ENCODE measurements at places on chromosomes 7 and 10. TPM values are rescaled to one million over a fixed set of nuclear protein-coding genes. Genes with fewer than 3 reads are reported as not detected.

DNA sequence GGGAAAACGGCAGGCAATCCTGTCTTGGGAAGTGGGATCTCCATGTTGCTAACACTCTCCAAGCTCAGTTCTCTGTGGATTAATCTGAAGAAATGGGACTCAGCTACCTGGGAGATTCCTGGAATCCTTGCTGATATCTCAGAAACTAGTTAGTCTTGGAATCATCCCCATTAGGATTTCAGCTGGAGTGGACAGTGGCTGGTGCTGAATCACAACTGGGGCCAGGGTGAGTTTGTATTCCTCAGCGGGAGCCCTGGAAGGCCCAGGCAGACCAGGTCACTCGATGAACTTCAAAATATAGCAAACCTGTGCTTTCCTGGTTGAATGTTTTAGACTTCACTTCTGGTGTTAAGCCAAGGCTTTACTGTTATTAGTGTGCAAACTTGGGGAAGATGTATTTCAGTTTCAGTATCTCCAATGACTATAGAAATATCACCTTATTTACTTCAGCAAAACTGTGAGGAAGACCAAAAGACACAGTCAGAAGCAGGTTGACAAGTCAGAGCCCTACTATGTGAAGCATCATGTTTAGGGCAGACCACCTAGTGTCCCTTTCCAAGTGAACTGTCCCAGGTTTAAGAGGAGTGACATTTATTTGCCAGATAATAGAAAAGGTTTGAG, 126.1 kb downstream of the AOAH start:
- no peak for DNase-seq

DNA sequence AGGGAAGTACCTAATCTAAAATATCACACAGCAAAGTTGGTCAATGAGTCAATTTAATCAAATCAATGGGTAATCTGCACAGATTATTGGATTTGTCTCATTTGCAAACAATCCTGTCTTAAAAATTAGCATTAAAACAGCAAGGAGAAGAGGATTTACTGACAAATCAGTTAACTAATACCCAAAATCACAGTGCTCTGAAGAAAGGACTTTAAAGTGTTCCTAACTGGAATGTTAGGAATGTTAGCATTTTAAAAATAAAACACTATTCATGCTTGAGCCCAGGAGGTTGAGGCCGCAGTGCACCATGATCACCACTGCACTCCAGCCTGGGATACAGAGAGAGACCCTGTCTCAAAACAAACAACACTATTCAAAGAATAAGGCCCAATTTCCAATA, 83.1 kb downstream of the CHCHD3 start:
- DNase-seq: no peak

DNA sequence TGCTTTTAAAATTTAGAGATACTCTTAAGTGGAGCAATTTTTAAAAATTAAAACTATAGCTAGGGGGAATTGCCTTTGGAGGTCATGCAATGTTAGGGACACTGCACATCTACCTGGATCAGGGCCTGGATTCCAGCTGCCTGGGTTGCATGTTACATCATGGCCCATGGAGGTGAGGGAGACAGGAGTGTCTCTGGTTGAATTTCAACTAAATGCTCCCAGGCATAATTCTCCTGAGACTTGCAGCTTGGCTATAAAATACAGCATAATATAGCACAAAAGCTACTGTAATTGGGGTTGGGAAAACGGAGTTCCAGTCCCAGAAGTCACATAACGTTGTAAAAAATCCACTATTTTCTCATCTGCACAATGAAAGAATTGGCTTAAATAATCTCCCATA, 782.5 kb downstream of the LRMDA start:
- no peak for DNase-seq

DNA sequence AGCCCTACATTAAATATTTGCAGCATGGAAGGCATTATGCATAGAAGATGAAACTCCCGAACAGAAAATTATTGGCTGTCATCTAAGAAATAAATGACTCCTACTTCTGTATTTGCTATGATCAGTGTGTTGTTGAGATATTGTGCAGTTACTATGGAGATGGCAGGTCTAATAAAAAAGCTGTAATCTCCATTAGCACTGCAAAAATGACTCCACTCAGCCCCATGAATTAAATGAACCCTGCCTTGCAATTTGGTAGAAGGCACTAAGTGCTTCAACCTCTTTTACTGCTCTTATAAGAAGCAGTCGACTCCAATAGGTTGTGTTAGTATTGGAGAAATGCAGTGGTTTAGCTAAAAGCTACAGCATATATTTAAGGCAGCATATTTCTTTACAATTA, 290.0 kb upstream of the PHYHIPL start:
- no peak for DNase-seq

DNA sequence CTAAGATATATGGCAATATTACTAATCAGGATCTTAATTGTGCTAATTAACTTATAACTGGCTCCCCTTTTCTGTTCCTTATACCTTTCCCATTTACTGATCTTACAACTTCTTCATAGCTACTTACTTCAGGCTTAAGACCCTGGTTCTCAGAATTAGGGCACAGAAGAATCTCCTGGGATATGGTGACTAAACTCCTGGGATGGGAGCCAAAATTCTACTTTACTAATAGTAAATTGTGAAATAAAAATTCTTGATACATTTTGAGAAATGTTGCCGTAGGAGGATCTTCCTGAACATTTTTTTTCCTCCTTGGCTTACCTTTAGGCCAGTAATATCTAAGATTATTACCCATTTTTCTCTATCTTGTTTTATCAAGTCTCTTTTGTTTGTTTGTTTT, 309.5 kb downstream of the ATRNL1 start:
- DNase-seq: no peak

DNA sequence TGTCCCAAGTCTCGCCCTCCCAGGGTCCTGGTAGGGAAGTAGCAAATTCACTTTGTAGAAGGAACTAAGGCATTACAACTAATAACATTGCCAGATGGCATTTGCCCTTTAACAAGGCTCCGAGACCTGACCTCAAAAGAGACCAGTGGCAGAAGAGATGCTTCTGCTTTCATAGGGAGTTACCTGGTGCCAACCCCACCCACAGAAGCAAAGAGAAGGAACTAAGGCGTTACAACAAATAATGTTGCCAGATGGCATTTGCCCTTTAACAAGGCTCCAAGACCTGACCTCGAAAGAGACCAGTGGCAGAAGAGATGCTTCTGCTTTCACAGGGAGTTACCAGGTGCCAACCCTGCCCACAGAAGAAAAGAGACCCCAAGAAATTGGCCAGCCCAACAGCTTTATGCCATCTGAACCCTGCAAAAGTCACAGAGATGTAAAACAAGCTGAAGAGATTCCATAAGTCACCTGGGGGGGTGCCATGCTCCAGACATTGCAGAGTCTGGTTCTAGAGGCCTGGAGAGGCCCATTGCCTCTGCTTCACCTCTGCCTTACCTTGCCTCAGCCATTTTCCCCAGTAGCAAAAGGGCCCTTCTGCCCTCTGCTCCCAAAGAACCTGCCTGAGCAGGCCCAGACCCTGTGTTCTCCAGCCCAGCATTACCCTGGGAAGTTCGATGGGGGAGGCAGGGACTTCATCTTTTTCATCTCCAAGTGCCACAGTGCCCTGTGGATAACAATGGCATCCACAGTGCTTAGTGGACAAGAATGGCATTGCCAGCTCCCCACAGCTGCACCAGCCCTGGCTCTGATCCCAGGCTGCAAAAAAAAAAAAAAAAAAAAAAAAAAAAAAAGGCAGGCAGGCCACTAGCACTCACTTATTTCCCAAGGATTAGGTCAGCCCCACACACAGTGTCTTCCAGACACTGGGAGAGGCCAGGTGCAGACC, 179.5 kb upstream of the PLXNA4 start:
- no peak for DNase-seq

DNA sequence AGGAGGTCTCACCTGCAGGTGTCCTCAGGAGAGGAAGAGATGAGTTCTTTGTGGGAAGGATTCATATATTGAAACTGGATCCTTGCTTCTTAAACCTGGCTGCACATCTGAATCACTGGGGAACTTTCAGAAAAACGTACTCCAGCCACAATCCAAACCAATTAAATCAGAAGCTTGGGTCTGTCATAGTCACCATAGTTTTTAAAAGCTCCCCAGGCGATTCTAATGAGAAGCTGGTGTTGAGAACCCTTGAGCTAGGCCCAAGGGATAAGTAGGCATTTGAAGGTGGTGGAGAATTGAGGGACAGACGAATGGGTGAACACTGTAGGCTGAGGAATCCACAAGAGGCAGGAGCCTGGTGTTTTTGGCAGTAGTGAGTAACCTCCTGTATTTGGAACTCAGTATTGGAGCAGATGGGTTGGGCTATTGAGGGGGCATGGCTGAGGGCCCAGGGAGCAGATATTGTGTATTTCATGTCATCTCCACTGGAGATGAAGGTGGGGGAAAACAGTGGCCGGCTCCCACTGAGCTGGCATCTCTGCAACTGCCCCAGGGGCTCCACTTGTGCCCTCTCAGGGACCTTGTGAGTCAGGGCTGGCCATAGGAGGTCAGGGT, 14.5 kb downstream of the ADCYAP1R1 start:
- DNase-seq: no peak

DNA sequence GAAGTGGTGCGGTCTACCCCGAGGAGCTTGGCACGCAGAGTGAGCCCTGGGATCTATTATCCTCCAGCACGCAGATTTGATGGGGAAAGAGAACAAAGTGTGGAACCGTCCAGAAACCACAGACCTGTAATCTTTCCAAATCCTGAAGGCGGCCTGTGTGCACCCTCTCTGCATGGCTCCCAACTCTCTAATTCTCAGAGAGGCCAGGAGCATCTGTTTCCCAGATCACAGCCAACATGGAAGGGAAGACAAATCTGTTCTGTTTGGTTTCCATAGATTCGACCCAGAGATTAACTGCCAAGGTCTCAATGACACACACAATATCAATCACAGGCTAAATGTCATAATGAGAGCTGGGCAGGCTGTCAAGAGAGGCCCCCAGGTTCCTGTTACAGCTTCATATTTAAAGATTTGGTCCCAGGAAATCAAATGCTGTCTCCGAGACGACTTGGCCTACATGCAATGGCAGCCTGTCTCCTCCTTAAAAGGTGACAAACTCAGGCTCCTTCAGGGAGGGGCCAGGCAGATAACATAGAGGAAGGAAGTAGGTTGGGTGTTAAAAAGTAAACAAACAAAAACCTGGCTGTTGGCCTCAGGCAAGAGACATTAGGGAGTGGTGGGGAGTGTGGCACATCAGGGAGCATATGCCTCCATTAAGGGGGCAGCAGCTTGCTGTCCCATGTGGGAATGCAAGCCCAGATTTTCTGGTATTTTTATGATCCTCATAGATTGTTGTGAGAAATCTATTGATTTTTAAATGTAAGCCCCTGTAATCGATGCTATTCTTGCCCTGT, 48.8 kb upstream of the SAMD8 start:
- DNase-seq: no peak

- no peak for DNase-seq
Measured at GRCh38 chr10:113954409-113954808, 89.3 kb upstream of the ADRB1 start.

DNA sequence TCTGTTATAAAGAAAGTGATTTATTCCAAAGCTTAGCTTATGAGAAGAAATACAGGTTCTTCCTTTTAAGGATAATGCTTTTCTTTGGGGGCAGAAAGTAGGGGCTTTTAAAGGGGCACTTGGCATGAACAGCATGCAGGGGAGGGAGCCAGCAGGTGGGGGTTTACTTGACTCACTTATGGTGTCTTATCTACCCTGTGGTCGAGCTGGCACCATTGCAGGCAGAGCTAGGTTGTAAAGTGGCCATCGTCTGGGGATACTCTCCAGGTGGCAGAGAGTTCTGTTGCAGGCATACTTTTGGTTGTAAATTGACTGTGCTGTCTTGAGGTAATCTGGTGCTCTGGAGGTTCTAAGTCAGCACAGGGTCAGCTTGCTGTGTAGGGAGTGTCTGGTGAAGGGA, 26.3 kb upstream of the IFRD1 start:
- DNase-seq: no peak

DNA sequence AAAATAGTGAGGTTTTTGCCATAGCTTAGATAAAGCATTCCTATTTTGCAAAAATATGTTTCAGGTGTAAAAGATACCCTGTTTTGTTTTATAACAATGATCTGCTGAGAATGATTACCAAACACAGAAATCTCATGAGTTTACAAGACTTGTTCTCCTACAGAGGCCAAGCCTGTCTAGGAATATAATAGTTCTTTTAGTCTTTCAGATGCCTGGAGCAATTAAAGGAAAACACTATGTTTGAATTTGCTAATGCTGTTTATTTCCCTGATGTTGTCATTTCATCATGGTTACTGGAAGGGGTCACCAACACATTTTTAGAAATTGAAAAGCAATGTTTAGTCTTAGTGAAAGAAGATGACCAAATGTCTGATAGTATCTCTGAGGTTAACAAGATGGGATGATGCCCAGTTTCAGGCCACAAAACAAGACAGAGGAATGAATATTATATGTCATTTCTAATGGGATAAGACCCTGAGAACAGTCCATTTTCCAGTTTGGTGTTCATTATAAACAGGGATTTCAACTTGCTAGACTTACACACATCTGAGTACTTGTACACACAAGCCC, 559.9 kb downstream of the INHBA start:
- DNase-seq: no peak

GRCh38 chr7:150476819-150477631, 26.6 kb downstream of the GIMAP8 start:
- DNase-seq: no peak

DNA sequence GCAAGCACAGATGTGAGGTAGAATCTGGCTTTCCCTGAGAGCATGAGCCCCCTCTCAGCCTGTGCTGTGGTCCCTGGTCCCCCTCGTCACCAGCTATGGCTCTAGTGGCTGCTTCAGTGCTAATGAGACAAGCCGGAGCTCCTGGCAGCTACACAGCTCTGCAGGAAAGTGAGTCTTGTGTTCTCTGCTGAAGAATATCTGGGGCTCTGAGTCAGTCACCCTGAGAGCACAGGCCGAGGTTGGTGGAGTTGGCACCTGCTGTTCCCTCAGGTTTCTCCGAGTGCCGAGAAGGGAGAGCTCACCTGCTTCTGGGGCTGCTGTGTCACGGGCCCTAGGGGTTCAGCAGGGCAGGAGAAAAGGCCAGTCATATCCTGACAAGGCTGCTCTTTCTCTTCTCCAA, 37.2 kb upstream of the GJD4 start:
- DNase-seq: no peak

- DNase-seq: no peak
Measured at GRCh38 chr10:86399514-86399878, 32.9 kb upstream of the GRID1 start.

- no peak for DNase-seq
Measured at GRCh38 chr10:24340446-24340845, 131.5 kb downstream of the KIAA1217 start.

The HYAL4 gene
- total RNA-seq: 0.39 TPM

The PLXDC2 gene
- total RNA-seq: 17.1 TPM

The R3HCC1L gene
- total RNA-seq: 8.1 TPM

The PODXL gene
- total RNA-seq: 210 TPM

The MYL10 gene
- not detected for total RNA-seq

The SPDYE5 gene
- not detected for total RNA-seq

The OGDHL gene
- total RNA-seq: 1.0 TPM

The LIPF gene
- total RNA-seq: not detected

The ATRNL1 gene
- 0.77 TPM for total RNA-seq
